ENCODE measurements at places on chromosomes 3 and 15.

DNA sequence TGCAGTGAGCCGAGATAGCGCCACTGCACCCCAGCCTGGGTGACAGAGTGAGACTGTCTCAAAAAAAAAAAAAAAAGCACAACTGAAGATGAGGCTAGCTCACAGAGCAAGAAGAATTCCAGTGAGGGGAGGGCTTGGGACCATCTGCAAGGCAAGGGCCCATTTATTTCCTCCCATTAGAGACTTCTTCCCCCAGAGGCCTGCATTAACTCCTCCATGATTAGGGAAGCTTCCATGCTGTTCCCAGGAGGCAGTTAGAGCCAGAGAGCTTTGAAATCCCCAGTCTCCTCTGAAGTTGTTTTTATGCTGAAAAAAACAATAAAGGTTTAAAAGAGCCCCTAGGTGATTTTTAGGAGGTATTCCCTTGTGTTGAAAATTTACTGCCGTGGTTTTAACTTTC, 54.3 kb upstream of the ADCY5 start:
- no peak for DNase-seq

GRCh38 chr3:196599734-196600128, 31.3 kb downstream of the FBXO45 start:
- DNase-seq: no peak

- DNase-seq: no peak
Observed at GRCh38 chr3:66227915-66228314, 7.1 kb downstream of the SLC25A26 start.

DNA sequence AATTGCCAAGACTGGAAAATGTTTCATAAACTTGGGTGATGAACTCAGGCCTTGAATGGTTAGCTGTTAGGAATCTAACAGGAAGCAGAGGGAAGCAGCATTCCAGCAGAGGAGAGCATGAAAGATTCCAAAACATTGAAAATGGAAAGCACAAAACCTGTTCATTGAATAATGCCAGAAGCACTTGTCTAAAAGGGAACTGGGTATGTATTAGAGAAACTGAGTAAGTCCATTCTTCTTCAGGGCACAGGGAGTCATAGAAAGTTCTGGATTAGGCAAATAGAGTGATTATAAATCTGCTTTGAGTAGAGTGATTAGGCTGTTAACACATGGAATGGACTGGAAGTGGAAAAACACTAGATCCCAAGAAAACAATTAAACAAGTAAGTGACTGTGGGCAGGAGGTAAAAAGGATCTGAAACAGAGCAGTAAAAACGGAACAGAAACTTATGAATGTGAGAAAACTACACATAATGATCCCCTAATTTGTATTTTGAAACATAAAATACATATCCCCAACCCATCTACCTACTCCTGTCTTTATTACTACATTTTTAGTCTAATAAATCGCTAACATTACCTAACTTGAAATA, 343.4 kb downstream of the TBC1D5 start:
- DNase-seq: peak; percentile 2
